ENCODE measurements at places on chromosomes 2 and 18.

GRCh38 chr18:63700501-63700900, 2.3 kb upstream of the SERPINB11 start:
- DNase-seq, result no peak

- no peak for DNase-seq
Measured at GRCh38 chr18:21117409-21118131, 6.0 kb upstream of the ROCK1 start.

GRCh38 chr2:26178746-26179436, 6.0 kb downstream of the GAREM2 start:
- DNase-seq, result peak; percentile 19

GRCh38 chr2:112493858-112494648, 12.1 kb downstream of the TTL start:
- no peak for DNase-seq

- DNase-seq, result no peak
Measured at GRCh38 chr18:31778391-31778950, 17.8 kb upstream of the SLC25A52 start.

DNA sequence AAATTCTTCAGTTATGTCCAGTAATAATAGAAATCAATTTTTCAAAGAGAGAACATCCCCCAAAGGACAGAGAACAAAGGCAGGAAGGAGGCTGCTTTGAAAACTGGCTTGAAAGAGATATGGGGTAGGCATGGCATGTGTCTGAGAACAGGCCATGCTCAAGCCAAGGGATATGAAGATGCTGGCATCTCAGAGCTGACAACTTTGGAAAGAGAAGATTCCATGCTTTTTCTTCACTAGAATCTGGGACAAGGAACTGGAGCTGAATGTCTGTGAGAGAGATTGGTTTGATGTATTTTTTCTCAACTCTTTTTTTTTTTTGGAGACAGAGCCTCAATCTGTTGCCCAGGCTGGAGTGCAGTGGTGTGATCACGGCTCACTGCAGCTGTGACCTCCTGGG, 139.8 kb upstream of the DLX2 start:
- no peak for DNase-seq

GRCh38 chr2:219887870-219888269, 260.4 kb downstream of the SLC4A3 start:
- DNase-seq, result no peak

DNA sequence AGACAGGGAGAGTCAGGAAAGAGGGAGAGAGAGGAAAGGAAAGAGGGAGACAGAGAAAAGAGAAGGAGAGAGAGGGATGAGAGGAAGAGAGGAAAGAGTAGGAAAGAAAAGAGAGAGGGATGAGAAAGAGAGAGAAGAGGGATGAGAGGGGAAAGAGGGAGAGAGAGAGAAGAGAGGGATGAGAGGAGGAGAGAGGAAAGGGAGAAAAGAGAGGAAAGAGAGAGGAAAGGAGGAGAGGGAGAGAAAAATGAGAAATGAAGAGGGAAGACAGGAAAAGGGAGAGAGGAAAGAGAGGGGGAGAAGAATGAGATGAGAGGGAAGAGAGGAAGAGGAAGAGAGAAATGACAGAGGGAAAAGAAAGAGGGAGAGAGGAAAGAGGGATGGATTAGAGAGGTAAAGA, 207.0 kb upstream of the SKOR2 start:
- DNase-seq, result no peak

DNA sequence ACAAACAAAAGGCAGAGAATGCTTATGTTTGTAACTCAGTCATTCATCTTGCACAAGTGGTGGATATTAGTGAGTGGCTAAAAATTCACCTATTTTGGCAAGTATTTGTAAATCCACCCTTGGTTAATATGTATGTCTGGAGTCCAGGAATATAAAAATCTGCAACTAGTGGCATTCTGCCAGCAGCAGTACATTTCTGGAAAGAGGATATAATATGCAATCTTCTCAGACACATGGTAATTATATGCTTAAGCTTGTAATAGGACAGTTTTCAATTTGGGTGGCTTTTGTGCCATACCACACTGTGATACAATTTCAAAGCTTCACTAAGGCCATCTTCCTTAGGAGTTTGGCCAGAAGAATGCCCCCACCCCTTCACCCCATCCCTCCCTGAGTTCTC, 693.3 kb downstream of the MBD2 start:
- DNase-seq, result no peak

Measured in activated CD4-positive, alpha-beta T cell treated with anti-CD3 and anti-CD28 coated beads, Interleukin-2, amount 50 U/mL, for 16 hours (primary cell).